Amniotic stem cell (primary cell): ENCODE measurements at places on chromosomes 7 and 10.

DNA sequence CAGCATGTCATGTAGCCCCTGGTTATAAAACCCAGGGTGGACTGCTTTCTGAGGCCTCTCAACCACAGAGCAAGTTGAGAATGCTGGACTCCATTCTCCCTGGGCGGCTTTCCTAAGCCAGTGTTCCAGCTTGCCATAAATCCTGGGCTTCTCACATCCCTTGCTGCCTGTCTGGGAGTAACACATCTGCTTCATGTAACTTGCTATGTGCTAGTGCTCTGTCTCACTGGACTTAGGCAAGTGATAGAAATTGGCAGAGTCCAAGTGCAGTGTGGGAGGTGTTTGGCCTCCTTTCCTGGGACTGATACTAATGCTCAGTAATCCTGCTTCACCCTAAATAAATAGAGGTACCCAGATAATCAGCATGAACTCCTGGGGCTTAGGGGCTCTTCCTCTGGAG lies 277.1 kb upstream of the POM121L12 start:
- DNase-seq = no peak

DNA sequence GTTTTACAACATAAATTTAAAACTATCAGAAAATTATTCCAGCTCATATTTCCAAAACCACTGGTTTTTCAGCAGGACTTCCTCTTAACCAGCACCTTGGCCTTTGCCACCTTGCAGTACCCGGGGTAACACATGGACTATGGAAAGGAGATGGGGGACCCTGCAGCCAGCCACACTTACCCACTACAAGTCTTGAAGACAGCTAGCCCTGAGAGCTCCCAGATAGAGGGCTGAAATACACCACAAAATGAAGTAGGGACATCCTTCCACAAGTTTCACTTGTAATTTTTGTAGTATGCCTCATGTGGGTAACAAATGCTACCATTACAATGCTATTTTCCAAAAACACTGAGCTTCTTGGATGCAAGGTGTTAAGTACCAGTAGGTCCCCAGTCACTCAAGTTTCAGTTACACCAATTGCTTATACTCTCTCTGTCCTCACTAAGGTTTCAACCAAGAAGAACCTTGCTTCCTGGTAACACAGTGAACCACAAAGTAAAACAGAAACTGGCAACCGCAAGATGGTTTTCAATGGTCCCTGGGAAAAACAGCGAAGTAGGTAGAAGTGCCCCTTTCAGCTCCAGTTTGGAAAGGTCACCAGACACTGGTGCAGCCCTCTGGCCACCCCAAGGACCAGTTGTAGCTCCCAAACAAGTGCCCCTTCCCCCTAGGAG lies 110.9 kb downstream of the SGMS1 start:
- no peak for DNase-seq

DNA sequence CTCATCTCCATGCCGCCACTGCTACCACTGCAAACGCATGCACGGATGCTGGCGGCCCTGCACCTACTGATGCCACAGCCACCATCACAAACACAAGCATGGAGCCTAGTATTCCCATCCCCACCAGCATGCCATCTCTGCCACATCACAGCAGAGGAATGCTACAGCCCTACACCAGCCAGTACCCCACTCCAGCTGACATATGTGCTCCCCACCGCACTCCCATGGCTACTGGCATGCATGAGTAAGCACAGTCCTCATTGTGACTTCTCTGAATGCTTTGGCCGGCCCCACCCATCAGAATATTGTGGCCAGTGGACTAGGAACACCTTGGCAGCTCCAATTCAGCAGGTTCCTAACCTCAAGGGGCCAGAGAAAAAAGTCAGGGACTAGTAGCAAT lies 705.5 kb downstream of the POM121L12 start:
- no peak for DNase-seq

DNA sequence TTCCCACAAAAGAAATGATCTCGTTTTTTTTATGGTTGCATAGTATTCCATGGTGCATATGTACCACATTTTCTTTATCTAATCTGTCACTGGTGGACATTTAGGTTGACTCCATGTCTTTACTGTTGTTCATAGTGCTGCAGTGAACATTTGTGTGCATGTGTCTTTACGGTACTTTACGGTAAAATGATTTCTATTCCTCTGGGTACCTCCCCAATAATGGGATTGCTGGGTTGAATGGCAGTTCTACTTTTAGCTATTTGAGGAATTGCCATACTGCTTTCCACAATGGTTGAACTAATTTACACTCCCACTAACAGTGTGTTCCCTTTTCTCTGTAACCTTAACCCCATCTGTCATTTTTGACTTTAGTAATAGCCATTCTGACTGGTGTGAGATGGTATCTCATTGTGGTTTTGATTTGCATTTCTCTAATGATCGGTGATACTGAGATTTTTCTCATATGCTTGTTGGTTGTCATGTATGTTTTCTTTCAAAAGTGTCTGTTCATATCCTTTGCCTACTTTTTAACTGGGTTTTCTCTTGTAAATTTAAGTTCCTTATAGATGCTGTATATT lies 37.2 kb downstream of the MKLN1 start:
- no peak for DNase-seq

DNA sequence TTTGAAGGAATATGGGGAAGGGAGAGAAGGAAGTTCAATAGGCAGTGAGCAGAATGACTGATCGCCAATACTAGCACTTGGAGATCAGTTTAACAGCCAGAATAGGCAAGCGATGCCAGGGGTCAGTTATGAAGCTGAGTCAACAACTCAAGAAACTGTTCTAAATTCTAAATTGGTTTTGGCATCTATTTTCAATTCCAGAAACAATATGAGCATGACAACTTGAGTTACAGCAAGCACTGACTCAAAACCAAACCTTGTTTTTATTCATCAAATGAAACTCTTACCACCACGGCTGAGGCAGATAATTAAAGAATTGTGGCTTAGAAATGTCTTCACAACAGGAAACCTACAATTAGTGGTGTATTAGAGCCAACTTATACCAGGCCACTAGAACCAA lies 180.5 kb upstream of the ASAH2 start:
- DNase-seq = no peak

DNA sequence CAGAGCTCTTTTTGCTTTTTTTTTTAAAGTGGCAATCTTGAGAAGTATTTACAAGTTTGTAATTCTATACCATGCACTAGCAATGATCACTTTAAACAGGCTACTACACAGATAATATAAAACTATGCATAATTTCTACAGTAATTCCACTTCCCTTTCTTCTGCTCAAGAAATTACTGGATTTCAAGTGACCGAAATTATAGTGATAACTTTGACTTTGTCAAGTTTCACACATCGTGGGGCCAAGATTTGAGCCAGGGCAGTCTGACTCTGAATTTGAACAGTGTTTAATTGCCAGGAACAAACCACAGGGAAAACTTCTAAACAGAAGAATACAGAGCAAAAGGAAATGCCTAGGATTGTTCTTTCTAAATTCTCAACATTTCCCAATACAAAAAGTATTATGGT lies 288.3 kb upstream of the MKLN1 start:
- no peak for DNase-seq

DNA sequence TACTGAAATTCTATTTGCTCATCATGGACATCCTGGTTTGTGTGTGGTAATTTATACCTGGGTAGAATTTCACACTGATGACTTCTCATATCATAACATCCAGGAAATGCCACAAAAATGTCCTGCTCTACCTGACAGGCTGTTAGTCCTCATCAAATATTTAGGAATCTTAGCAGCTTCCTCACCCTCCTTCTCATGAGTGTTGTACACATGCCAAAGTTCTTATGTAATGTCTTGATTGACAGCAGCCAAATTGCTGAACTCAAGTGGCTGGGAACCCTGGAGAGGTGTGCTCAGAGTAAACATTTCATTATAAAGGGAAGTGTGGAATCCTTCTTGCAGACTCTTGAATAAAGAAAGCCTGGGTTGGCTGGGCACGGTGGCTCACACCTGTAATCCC lies 8.9 kb downstream of the EEPD1 start:
- no peak for DNase-seq

GRCh38 chr7:37961251-37961650 lies 40.8 kb downstream of the EPDR1 start:
- DNase-seq = no peak

DNA sequence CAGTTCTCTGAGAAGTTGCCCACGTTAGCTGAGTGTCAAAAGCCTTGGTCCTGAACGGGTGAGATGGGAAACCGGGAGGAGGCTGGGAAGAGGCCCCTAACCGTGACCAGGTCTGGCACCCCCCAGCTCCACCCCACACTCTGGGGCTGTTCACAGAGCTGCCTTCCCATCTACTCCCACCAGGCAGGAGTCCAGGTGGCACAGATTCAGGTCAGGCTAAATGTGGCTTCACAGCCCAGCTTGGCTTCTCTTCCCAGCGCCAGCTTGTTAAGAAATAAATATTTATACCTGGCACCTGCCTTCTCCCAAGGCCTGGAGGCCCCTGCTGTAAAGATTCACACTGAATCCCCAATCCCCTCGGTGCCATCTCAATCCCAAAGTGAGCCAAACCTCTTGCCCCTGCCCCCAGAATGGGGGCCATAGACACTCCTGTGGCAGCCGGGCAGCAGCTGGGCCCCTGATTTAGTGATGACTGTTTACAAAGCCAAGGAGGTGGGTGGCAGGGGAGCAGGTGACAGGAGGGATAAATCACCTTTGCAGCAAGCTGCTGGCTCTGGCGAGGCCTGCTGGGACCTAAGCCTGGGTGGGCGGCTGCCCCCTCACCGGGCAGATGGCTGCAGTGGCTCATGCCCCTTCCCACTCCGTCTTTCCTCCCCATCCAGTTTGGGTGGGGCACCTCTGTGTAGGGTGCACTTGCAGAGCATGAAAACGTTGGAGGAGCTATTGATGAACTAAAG lies 72.5 kb downstream of the GOLGA7B start:
- no peak for DNase-seq

- no peak for DNase-seq
These were observed 613.1 kb upstream of the NRP1 start for GRCh38 chr10:33947544-33947943.

- DNase-seq = no peak
These were observed 25.7 kb upstream of the FAM133B start for GRCh38 chr7:92615861-92616260.

DNA sequence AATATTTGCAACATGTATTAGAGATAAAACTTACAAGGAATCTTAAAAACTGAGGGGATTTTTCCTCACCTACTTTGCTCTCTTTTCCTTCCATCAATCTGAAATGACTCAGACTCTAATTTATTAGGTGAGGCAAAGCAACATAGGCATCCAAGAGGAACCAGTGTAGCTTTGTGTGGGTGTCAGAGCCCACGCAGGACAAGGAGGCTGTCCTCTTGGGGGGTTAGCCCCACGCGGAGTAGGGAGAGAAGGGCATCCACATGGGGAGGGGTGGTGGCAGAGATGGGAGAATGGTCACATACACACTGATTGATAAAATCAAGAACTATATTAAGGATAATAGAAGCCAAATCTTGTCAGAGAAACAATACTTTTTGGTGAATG lies 33.8 kb upstream of the ARMS2 start:
- no peak for DNase-seq

- DNase-seq = no peak
These were observed 24.2 kb downstream of the ARL5B start for GRCh38 chr10:18683427-18683826.

GRCh38 chr7:78191475-78192079 lies 393.0 kb downstream of the PHTF2 start:
- DNase-seq = no peak

DNA sequence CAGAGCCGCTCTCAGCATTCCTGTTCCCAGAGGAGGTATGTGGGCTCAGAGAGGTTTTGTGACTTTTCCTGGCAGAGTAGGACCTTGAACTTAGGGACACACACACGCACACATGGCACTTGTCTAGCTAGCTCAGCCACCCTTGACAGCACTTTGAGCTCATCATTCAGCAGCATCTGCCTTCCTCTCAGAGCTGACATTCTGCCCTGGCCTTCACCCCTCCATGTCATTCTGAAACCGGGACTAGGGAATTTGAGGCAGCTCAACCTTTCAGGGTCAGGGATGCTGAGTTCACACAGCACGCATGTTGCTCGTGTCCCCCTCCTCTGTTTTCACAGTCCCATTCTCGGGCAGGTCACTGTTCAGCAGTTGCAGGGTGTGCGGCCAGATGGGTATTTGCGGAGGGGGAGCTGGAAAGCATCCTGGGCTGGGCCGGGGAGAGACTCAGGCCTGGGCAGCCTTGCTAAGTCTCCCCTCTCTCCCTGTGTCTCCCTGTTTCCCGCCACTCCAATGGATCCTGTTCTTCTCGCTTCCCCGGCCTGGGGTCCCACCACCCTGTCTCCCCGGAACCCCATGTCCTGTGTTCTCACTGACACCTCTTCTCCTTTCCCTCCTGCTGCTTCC lies 78.0 kb downstream of the COL13A1 start:
- DNase-seq = no peak

GRCh38 chr10:131825150-131825848 lies 75.5 kb upstream of the PPP2R2D start:
- DNase-seq = no peak

- no peak for DNase-seq
These were observed 75.1 kb upstream of the TCF7L2 start for GRCh38 chr10:112874982-112875381.

DNA sequence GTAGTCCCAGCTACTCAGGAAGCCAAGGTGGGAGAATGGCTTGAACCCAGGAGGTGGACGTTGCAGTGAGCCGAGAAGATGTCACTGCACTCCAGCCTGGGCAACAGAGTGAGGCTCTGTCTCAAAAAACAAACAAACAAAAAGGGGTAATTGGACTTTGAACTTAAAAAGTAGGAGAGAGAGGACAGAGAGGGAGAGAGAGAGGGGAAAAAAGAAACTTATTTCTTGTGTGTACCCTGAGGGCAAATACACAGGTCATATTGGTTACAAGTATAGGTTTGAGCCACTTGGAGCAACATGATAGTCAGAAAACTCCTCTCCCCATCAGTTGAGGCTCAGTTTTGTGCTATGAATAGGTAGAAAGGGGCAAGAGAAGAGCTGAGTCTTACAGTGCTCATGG lies 42.8 kb upstream of the CCDC7 start:
- DNase-seq = no peak

DNA sequence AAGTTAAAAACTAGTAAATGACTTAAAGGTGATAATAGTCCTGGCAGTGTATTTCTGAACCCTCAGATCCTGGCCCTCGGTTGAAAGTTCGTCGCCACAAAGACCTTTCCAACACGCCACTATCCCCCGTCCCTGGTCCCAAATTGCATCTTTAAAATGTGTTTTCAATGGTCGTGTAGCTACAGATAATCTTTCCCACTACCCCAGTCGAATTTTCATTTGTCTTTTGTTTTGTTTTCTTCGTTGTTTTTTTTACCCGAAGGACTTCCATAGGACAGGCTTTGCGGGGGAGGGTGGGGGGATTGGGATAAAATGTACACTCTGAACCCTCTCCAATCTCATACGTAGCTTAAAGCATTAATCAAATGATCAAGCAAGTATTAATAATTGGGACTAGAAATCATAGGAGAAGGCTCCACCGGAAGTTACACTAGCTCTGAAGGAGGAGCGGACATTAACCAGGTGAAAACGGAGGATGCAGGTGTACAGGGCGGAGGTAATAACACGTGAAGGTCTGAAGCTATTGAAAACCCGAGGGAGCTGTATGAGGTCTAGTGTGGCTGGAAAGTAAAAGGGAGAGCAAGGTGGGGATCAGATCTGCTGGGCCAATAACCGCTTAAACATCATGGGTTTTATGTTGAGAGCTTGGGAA lies 32.8 kb upstream of the PHF14 start:
- DNase-seq = no peak
